Hepatic stellate cell (primary cell): ENCODE measurements at places on chromosomes 3 and 15.

DNA sequence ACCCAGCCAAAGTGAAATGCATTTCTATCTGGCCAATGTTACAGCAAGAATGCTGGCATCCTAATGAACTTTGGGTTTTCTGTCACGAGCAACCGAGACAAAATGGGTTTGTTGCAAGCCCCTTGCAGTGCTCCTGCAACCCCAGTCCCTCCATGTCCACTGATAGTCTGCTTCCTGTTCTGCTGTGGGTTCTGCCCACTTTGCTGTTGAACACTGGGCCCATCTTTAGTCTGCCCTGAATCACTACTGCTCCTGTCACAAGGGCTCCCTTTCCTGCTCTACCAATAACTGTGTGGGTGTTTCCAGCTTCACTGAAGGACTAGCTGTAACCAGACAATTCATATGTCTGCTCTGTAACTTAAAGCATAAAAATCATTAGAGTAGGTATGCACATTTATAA, 12.7 kb upstream of the OXSR1 start:
- no peak for DNase-seq

- DNase-seq, result peak; percentile 64
These were observed 78.0 kb upstream of the SLC6A6 start for GRCh38 chr3:14324224-14324944.

DNA sequence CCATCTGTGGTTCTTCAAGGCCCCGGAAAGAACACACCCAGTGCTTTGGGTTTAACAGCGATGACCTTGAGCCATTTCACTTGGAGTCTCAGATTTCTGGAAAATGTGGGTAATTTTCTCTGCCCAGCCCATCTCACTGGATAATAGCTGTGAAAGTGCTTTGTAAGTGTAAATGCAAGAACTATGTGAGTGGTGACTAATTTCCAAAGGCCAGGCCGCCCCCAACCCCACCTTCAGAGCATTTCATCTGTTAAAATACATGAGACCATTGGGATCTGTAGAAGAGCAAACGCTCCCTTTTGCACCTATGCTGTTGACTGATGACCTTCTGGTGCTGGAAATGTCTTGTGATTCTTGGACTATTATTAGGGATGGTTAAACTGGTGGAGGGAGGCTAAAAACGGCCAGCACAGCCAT, 196.8 kb upstream of the LPP start:
- DNase-seq, result no peak

DNA sequence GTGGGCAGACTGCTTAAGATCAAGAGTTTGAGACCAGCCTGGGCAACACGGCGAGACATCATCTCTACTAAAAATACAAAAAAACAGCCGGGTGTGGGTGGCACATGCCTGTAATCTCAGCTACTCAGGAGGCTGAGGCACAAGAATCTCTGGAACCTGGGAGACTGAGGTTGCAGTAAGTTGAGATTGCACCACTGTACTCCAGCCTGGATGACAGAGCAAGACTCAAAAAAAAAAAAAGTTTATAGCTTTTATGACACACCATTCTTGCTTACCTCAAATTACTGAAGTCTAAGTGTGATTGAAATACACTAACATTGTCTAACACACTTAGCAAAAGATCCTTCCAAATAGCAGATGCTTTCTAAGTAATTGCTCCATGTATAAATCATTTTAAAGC, 207.6 kb downstream of the STAG1 start:
- DNase-seq, result no peak

GRCh38 chr3:54917174-54917573, 10.7 kb downstream of the LRTM1 start:
- DNase-seq, result no peak

DNA sequence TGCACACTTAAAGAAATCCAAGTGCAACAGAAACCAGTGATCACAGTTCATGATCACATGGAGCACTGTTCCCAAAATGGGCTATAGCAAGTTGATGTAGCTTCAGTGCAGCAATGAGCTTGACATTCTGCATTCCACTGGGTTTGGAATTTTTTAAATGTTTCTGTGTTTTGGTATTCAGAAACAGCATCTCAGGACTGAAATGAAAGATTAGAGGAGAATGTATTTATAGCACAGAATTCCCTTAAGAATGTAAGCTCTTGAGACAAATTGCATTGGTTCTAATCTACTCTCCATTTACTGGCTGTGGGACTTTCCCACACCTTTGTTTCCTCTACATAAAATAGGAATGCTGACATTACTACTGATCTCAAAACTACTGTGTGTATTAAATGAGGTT, 162.7 kb downstream of the FGF12 start:
- no peak for DNase-seq

DNA sequence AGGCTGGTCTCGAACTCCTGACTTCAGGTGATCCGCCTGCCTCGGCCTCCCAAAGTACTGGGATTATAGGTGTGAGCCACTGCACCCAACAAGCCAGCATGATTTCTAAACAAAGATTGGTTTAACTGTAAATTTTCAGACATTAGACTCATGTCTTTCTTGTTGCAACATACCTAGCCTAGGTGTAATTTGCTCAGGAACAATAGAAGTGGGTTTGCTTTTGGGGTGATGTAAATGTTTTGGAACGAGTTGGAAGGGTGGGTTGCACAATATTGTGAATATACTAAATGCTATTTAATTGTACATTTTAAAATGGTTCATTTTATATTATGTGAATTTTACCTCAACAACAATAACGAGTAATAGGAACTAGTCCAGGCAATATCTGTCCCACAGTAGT, 7.1 kb downstream of the CCR4 start:
- DNase-seq, result no peak

DNA sequence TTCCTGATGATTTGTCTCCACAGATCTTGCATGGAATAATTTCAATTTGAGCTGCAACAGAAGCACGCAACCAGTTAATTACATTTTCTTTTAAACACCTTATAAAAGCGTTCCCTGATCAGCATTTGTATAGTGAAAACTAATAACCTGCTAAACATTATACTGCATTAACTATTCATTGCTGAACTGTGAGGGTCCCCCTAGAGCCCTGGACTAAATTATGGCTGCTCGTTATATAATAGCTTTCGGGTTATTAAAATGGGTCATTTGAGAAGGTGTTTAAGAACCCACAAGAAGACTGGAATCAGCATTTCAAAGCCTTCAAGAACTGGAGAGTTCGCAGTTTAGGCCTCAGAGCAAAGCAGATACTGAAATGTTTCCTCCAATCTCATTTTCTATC, 52.9 kb upstream of the ICE2 start:
- DNase-seq, result no peak

DNA sequence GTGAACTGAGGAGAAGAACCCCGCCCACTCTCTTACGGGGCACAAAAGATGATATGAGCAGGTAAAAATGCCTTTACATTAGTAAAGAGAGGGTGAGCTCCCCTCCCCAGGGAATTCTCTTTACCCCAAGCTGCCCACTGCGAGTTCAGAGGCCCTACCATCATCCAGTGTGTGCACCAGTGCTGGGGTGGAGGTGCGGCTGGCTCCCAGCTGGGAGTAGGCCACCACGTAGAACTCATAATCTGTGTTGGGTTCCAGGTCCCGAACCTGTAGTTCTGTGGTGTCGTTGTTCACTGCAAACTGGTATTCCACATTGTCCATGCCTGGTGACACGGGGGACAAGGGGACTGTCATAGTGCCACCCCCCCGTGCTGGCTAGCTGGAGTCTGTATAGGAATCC, 17.1 kb upstream of the IGDCC3 start:
- no peak for DNase-seq

DNA sequence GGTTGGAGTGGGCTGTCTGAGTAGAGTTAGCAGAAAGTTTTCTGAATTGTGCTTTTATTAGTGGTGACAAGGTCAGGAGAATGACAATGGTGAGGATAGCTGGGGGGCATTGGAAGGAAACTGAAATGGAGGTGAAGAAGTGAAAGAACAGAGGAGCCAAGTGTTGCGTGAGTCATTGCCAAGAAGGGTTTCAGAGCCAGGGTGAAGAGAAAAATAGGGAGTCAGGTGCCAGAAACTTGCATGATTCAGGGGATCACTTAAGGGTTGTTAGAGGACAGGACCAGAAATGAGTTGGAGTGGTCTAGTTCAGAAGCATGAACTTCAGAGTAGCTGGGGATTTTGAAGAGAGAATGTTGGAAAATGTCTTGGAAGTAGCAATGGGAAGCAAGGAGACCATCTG, 86.0 kb upstream of the GALNT15 start:
- DNase-seq, result no peak

DNA sequence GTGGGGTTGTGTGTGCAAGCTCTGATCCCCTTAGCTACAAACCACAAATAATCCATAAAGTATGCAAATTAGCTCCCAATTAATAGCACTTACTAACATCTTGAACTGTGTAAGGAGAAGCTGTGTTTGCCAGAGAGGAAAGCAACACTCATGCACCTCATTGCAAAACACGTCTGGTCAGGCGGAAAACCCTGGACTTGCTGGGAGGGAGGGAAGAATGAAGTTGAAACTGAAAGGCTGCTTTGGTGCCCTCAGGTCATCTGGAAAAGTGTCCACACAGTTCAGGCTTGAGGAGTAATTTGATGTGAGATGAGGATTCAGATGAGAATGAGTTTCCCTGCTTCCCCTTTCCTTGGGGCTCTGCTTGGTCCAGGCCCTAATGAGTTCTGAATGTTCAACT, 185.5 kb upstream of the ANKRD28 start:
- peak; percentile 21 for DNase-seq

GRCh38 chr3:149871855-149872254, 58.8 kb downstream of the RNF13 start:
- DNase-seq, result no peak

DNA sequence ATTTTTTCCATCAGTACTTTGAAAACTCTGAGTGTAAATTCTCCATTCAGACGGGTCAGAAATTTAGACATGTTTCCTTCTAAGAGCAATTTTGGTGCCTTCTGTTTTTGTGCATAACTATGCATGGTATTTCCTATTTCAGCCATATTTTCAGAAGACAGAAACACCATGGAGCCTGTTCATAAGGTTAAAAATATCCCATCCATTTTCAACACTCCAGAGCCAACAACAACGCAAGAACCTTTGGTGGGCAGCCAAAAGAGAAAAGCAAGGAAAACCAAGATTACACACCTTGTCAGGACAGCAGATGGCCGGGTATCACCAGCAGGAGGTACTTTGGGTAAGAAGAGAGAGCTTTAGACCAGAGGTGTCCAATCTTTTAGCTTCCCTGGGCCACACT, 275.6 kb downstream of the BBX start:
- DNase-seq, result peak; percentile 21

DNA sequence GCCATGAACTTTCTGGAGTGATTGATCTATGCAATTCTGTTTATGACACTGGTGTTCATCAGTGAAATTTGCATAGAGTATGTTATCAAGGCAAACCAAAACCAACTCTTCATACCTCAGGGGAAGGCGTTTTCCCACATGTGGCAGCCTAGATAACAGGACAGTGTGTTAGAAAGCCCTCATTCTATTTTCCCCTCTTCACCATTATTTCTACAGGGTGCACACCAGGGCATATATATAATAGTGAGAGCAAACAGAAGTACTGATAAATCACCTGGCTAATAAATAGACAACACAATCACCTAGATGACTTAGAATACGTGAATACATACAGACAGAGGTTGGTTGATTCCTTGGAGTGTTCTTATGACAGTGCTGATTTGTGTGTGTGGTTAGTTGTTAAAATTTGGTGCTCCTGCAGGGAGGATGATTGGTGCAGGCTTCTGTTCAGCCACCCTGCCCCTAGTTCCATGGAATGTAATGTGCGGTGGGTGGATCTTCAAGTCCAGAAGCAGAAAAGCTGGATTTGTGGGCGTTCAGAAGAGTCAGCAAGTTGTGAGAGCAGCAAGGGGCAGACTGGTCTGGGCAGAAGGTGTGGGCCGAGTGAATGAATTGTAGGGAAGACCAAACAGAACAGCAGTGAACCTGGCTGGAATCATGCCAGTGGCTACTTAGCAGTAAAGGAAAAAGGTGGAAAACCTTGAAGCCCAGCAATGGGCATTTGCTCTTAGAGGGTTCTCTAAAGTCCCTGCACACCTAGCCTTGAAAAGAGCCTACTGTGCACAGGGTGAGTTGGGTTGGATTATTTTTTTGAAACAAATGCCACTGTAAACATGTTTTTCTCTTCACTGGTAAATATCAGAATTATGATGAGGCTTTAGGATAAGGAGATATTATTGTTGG, 11.7 kb upstream of the RARRES1 start:
- DNase-seq, result no peak

DNA sequence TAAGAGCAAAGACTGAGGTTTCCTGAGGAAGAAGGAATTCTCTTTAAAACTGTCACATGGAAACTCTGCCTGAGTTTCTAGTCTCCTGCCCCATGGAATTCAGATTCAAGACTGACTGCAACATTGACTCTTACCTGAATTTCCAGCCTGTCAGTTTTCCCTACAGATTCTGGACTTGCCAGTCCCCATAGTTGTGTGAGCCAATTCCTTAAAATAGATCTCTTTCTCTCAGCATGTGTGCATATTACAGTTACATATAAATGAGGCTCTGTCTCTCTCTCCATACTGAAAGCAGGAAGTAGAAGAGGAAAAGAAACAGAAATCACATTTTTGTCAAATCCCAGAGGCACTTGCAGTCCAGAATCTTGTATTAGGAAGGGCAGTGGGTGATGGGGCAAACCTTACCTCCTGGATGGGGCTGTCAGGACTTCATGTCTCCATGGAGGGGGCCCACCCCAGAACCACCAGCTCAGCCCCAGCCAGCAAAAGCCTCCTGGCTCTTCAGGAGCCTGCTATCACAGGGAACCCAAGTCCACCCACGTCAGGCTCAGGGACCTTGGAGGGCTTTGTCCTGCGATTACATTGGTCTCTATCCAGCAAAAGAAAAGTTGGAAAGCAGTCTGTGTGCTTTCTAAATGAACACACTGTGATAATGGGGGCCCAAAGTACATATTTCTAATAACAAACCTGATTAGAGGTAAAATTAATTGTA, 18.8 kb upstream of the GOLGA8J start:
- no peak for DNase-seq

DNA sequence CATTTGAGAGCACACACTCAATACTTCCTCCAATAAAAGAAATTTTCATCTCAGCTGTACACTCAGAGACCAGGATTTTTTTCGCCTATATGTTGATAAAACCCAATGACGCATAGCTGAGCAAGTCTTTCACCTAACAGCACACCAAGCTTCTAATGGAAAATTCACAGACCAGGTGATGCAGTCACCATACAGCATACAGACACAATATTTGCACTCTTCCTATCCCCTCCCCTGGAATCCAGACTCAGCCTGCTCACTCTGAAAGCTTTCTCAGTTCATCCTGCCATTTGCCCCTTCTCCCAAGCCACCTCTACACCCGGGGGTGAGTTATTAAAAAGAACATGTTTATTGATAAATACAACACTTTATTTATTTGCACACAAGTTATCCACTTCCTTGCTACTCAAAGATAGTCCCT, 1.7 kb downstream of the TBC1D5 start:
- DNase-seq, result no peak

GRCh38 chr15:52495125-52495524, 33.6 kb downstream of the MYO5A start:
- DNase-seq, result no peak

- no peak for DNase-seq
These were observed 12.6 kb downstream of the IGDCC3 start for GRCh38 chr15:65365229-65365628.
